ENCODE measurements at places on chromosomes 6 and 20. TPM values are rescaled to one million over a fixed set of nuclear protein-coding genes. Genes with fewer than 3 reads are reported as not detected.

The SLC35D3 gene
- total RNA-seq = 0.56 TPM

The SLPI gene
- 22.1 TPM for total RNA-seq

The ARMH2 gene
- not detected for total RNA-seq

GRCh38 chr6:169961772-169962561 is 210.5 kb downstream of the ERMARD start:
- DNase-seq = peak; percentile 2
- peak overlapping the region; percentile 17 for H3K4me3 ChIP-seq
- H3K27ac ChIP-seq = no peak overlapping the region

GRCh38 chr6:143621876-143622605 is 55.7 kb upstream of the PHACTR2 start:
- no peaks in the 10 kb centered on the region for H3K27me3 ChIP-seq
- no peak overlapping the region for H3K27ac ChIP-seq
- no peaks in the 10 kb centered on the region for H3K4me1 ChIP-seq
- DNase-seq = no peak

DNA sequence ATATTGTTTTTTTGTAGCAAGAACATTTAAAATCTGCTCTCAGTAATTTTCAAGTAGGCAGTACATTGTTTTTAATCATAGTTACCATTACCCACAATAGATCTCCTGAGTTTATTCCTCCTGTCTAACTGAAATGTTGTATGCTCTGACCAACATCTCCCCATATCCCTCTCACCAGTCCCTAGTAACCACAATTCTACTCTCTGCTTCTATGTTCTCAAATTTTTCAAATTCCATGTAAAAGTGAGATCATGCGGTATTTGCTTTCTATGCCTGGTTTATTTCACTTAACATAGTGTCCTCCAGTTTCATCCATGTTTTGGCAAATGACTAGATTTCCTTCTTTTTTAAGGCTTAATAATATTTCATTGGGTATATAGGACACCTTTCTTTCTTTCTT is 300.5 kb downstream of the KCNQ5 start:
- H3K36me3 ChIP-seq = no peaks in the 10 kb centered on the region
- H3K27ac ChIP-seq = no peak overlapping the region
- H3K4me1 ChIP-seq = no peaks in the 10 kb centered on the region
- no peak for DNase-seq

DNA sequence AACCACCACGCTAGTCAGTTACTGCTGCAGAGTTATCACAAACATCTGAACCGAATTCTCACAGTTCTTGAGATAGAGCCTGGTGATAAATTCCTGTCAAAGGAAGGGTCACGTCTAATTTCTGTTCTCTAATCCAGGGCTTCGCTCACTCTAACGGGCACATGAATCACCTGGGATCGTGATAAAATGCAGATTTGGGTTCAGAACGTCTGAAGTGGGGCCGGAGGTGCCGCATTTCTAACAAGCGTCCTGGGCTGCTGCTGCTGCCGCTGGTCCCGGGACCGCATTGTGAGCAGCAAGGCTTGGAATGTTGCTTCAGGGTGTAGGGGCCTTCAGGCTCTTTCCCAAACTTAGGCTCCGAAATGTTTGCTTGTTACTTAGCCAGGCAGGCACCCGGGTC is 264.1 kb downstream of the CDC5L start:
- no peak for DNase-seq
- no peak overlapping the region for H3K4me3 ChIP-seq
- no peak overlapping the region for H3K27ac ChIP-seq
- H3K27me3 ChIP-seq = no peaks in the 10 kb centered on the region
- H3K36me3 ChIP-seq = no peaks in the 10 kb centered on the region
- H3K4me1 ChIP-seq = no peaks in the 10 kb centered on the region

DNA sequence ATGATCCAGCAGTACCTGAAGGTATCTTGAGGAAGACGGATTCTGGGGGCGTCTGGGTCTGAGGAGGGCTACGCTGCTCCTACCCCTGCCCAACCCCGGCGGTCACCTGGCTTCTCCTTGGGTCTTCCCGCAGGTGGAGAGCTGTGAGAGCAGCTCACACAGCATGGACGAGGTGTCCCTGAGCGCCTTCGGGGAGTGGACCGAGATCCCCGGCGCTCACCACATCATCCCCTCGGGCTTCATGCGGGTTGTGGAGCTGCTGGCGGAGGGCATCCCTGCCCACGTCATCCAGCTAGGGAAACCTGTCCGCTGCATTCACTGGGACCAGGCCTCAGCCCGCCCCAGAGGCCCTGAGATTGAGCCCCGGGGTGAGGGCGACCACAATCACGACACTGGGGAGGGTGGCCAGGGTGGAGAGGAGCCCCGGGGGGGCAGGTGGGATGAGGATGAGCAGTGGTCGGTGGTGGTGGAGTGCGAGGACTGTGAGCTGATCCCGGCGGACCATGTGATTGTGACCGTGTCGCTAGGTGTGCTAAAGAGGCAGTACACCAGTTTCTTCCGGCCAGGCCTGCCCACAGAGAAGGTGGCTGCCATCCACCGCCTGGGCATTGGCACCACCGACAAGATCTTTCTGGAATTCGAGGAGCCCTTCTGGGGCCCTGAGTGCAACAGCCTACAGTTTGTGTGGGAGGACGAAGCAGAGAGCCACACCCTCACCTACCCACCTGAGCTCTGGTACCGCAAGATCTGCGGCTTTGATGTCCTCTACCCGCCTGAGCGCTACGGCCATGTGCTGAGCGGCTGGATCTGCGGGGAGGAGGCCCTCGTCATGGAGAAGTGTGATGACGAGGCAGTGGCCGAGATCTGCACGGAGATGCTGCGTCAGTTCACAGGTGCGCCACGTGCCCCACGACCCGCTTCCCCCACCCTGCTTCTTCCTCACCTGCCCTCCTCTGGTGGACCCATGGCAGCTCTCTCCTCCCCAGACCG is 166.9 kb upstream of the RNF24 start:
- no peak overlapping the region for H3K4me3 ChIP-seq
- no peaks in the 10 kb centered on the region for H3K36me3 ChIP-seq
- no peak overlapping the region for H3K27ac ChIP-seq
- H3K4me1 ChIP-seq = no peaks in the 10 kb centered on the region
- DNase-seq = no peak
- H3K27me3 ChIP-seq = no peaks in the 10 kb centered on the region

DNA sequence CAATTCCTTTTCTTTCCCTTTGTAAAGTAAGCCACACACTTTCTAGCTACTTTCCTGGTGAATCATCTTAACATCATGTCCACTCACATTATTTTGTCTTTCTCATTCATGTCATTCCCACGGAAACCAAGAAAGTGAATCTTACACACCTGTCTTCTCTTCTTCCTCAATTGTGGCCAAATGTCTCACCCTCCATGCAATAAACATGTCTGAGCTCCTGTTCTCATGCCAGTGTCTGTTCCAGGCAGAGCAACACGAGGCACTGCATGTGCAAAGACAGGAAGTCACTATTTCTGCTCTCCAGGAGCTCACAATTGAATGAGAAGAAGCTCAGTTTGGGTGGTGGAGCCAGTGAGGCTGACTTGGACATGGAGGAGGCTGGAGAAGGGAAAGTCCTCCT is 29.0 kb upstream of the TMEM244 start:
- DNase-seq = no peak
- H3K36me3 ChIP-seq = no peaks in the 10 kb centered on the region
- H3K27me3 ChIP-seq = no peaks in the 10 kb centered on the region
- H3K4me3 ChIP-seq = no peak overlapping the region

DNA sequence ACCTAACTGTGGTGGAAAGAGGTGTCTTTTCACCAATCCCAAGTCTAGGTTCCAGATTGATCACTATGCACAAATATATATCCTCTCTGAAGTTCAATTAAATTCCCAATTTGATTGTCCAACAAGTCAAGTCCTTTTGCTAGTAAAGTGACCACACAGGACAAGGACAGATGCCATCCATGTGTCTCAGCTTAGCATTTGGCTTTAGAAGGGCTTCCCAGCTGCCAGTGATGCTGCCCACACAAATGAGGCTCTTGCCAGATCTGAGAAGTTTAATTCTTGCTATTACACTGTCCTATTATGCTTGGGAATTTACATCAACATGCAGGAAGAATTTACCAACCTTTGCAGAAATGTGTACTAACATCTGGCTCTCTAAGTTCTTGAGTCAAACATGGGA is 108.5 kb downstream of the COL9A1 start:
- no peaks in the 10 kb centered on the region for H3K4me1 ChIP-seq
- H3K36me3 ChIP-seq = no peaks in the 10 kb centered on the region
- no peak overlapping the region for H3K4me3 ChIP-seq

DNA sequence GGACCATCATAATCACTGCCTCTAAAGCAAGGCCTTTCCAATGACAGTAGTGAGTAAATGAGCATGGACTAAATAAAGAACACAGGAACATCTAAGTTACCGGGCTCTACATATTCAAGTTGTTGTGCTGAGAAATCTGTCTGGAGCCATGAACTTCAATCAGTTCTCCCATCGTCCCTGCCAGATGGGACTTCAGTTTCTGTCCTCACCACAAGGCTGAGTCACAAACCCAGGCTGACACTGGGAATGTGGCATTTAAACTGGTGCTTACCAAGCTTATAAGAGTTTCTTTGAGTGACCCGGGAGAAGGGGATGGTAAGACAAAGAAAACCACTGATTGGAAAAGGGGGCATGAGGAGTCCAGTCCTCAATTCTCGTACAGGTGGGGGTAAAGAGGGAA is 497.0 kb downstream of the MAFB start:
- no peaks in the 10 kb centered on the region for H3K27me3 ChIP-seq
- no peak overlapping the region for H3K27ac ChIP-seq
- DNase-seq = no peak
- no peaks in the 10 kb centered on the region for H3K4me1 ChIP-seq
- no peak overlapping the region for H3K4me3 ChIP-seq

DNA sequence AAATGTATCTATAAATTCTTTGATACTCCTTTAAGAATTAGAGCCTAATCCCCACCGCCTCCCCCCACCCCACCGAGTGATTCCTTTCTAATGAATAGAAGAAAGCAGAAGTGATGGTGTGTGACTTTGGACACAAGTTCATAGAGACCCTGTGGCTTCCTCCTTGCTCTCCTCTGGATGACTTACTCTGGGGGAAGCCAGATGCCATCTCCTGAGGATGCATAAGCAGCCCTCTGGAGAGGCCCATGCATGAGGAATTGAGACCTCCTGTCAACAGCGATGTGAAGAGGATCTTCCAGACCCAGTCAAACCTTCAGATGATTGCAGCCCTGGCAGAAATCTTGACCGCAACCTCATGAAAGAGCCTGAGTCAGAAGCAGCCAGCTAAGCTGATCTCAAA is 21.1 kb downstream of the AHCY start:
- no peak for DNase-seq
- no peaks in the 10 kb centered on the region for H3K27me3 ChIP-seq
- H3K4me3 ChIP-seq = no peak overlapping the region
- H3K27ac ChIP-seq = no peak overlapping the region

DNA sequence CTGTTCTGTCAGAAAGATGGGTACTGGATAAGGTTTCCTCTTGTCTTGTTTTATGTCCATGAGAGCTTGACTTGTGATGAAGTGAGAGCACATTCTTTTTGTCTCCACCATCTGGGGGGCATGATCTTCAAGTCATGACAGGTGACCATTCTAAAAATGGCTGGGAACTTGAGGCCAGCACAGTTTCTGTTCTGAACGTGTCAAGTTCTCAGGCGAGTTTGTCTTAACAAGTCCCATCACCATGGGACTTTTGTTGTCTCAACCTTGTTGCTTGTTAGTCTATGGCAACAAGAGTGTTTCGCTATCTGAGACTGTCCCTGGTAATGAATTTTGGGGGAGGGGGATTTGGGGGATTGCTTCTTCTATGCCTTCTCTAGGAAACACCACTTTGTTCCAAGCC is 25.6 kb upstream of the ENPP4 start:
- no peaks in the 10 kb centered on the region for H3K4me1 ChIP-seq
- H3K27ac ChIP-seq = no peak overlapping the region
- H3K4me3 ChIP-seq = no peak overlapping the region
- no peaks in the 10 kb centered on the region for H3K36me3 ChIP-seq
- no peak for DNase-seq
- H3K27me3 ChIP-seq = no peaks in the 10 kb centered on the region

- peak; percentile 39 for DNase-seq
- H3K4me1 ChIP-seq = no peaks in the 10 kb centered on the region
- no peaks in the 10 kb centered on the region for H3K36me3 ChIP-seq
- H3K27me3 ChIP-seq = no peaks in the 10 kb centered on the region
Measured at GRCh38 chr6:141026504-141026903, 1106.2 kb upstream of the GJE1 start.

DNA sequence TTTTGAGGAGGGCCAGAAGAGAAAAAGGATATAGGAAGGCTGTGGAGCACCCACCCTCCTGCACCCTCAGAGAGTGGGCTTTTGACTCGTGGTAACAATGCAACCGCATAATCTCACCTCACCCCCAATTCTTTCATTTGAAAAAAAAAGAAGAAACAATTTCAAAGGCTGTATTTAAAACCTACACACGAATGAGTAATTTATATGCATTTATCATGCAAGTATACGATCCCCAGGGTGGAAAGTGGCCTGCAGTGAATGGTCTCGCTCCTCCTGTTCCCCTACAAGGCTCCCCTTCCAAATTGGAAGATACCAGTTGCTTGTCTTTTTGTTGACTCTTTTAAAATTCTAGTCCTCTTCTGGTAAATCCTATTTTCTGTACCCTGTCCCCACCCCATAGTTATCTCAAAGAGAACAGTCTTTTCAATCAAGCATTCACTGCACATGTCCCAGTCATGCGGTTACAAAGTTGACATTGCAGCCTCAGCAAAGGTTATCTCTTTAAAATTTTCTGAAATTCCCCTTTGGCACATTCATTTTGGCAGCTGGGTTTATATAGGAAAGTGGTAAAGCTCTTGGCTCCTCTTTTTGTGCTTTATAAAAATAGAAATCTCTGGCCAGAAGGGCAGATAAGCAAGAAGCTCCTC is 110.6 kb downstream of the ARID1B start:
- H3K4me1 ChIP-seq = peaks cover 21% of the 10 kb centered on the region
- no peaks in the 10 kb centered on the region for H3K36me3 ChIP-seq
- no peak for DNase-seq
- H3K4me3 ChIP-seq = no peak overlapping the region
- H3K27ac ChIP-seq = no peak overlapping the region

GRCh38 chr6:36386495-36387439 is 702 bp downstream of the ETV7 start:
- H3K36me3 ChIP-seq = no peaks in the 10 kb centered on the region
- H3K27me3 ChIP-seq = no peaks in the 10 kb centered on the region
- peak overlapping the region; percentile 45 for H3K27ac ChIP-seq

Measured in pancreas (tissue), 10 donors.